Fibroblast of villous mesenchyme (primary cell): ENCODE measurements at places on chromosomes 7 and 10. TPM values are rescaled to one million over a fixed set of nuclear protein-coding genes. Genes with fewer than 3 reads are reported as not detected.

PRKAR2B gene
- 3.9 and 7.1 TPM in 2 replicates for total RNA-seq

- DNase-seq, result no peak
Observed at GRCh38 chr7:37438906-37439652, 9.6 kb downstream of the ELMO1 start.

SLC26A5 gene
- total RNA-seq, result not detected in 2 replicates

DNA sequence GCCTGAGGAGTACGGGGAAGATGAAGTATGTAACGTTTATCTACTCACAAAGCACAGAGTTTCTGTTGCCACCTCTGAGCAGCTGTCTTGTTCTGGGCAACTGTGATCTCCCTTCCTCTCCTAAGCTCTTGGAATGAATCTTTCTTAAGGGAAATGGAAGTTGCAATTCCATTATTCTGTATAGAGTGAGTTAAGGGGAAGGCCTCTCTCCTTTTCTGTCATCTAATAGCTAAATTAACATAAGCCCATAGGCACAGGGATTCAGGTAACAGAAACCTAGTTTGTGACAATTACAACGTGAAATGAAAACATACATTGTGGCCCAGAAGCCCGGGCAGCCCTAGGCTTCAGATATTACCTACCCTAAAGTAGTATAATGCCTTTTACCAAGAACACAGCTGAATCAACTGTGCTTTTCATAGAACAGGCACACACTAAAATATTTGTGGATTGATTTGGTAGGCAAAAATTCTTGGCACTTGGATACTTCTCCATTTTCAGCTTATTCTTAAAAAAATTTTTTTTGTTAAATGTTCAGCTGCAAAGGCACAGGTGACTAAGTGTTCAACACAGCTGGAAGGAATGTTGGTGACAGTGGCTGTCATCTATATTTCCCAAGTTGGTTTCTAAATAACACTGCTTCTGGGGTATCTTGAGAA is 3.8 kb upstream of the PDCD4 start:
- DNase-seq, result no peak

PKD2L1 gene
- not detected in 2 replicates for total RNA-seq

GRCh38 chr7:105149827-105150226 is 135.8 kb downstream of the KMT2E start:
- peak; percentile 47 for DNase-seq

GRCh38 chr7:143227806-143228205 is 6.0 kb downstream of the TAS2R40 start:
- DNase-seq, result no peak

GRCh38 chr7:38928506-38928905 is 19.5 kb upstream of the VPS41 start:
- DNase-seq, result no peak

- peak; percentile 7 for DNase-seq
Observed at GRCh38 chr10:118799777-118800176, 45.0 kb upstream of the CACUL1 start.

- no peak for DNase-seq
Observed at GRCh38 chr10:100621360-100622205, 85.8 kb downstream of the HIF1AN start.

RBP4 gene
- not detected in 2 replicates for total RNA-seq
